Bronchial epithelial cell (primary cell): ENCODE measurements at places on chromosomes 5 and 9. TPM values are rescaled to one million over a fixed set of nuclear protein-coding genes. Genes with fewer than 3 reads are reported as not detected.

The OLFM1 gene
- 0.13 and 0.26 TPM in 2 replicates for total RNA-seq

The MIER3 gene
- total RNA-seq = 18.2 and 32.9 TPM in 2 replicates

The CANX gene
- total RNA-seq = 925 and 1,015 TPM in 2 replicates

The PCDHGA9 gene
- total RNA-seq = 0.53 and 1.5 TPM in 2 replicates

The ARRDC3 gene
- 70.3 and 125 TPM in 2 replicates for total RNA-seq

The GARIN3 gene
- not detected in 2 replicates for total RNA-seq

The ASS1 gene
- 396 and 415 TPM in 2 replicates for total RNA-seq

The SPATA31A6 gene
- not detected in 2 replicates for total RNA-seq

The TOR2A gene
- total RNA-seq = 1.8 and 4.6 TPM in 2 replicates

DNA sequence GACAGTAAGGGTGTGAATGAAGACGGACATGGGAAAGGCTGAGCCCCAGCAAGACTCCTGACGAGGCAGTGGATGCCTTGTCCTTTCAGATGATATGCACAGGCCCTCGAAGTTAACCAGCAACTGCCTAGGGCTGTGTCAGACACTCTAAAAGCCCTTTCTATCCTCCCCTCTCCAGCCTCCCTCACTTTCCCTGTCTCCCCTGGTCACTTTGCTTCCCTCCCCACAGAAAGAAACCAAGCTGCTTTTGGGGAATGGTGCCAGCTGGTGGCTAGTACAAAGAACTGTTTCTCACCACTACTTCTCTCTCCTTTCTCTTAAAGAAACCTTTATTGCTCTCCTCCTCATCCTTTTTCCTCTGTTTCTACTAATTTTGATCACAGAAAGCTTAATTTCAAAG, 21.4 kb downstream of the LHFPL2 start:
- DNase-seq = no peak

- DNase-seq = peak; percentile 24
These were observed 23.6 kb downstream of the TPD52L3 start for GRCh38 chr9:6351737-6352136.

DNA sequence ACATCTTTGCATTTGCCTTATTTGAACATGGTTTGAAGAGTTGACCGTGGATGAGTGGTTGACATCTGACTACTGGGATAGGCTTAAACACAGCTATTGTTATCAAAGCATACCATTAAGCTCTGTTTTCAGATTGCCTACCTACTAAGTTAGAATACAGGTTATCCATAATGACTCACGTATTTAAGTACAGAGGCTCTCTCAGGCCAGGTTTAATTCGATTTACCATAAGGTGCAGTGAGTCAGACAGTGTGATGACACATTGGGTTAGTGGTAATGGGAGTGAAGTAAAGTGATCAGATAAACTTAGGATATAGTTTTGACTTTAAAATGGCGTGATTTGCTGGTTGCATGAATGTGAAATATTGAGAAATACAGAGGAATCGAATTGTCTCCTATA, 732.0 kb upstream of the CTNND2 start:
- DNase-seq = peak; percentile 15

DNA sequence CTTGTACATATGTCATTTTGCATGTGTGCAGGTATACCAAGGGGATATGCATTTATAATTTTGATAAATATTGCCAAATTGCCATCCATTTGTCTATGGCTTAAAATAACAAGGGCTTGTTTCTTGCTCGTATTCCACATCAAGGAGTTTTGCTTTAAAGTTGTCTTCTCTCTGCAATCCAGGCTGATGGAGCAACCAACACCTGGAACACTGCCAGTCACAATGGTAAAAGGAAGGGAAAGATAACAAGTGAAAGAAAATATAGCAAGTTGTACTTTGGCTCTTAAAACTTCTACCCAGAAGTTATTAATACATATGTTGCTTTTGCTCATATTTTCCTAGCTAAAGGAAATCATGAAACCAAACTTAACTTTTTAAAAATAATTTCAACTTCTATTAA, 156.9 kb downstream of the UNC13B start:
- no peak for DNase-seq

GRCh38 chr9:7967851-7968250, 168.3 kb upstream of the DMAC1 start:
- DNase-seq = peak; percentile 79

DNA sequence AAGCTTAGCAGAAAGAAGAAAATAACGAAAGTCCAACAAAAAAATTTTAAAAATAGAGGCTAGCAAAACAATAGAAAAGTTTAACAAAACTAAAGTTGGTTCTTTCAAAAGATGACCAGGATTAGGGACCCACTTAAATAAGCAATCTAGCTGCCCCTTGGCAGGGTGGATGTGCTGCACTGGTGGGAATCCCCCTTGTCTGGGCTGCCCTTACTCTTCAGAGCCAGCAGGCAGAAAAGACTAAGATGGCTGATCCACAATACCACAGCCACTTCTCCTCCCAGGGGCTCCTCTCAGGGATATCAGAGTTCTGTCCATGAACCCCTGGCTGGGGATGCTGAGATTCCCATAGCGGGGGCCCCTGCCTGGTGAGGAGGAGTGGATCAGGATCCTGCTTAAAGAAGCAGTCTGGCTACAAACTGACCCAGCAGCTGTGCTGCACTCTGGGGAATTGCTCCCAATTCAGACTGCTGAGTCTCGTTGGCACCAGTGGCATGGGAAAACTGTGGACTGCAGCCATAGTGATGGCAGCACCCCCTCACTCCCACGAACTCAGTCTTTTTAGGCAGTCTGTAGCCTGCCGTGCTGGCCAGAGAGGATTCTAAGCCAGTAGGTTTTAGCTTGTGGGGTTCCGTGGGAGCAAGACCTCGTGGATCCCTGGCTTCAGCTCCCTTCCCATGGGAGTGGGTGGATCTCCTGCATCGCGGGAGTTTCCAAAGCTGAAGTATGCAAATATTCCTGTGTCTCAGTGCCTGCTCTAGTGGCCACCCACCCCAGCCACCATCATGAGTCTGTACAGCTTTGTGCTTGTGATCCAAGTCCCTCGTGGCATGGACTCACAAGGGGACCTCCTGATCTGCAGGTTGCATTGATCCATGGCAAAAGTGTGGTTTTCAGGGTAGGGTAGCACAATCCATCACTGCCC, 2.9 kb upstream of the INSL6 start:
- no peak for DNase-seq

GRCh38 chr5:12125895-12126294, 221.6 kb upstream of the CTNND2 start:
- no peak for DNase-seq

DNA sequence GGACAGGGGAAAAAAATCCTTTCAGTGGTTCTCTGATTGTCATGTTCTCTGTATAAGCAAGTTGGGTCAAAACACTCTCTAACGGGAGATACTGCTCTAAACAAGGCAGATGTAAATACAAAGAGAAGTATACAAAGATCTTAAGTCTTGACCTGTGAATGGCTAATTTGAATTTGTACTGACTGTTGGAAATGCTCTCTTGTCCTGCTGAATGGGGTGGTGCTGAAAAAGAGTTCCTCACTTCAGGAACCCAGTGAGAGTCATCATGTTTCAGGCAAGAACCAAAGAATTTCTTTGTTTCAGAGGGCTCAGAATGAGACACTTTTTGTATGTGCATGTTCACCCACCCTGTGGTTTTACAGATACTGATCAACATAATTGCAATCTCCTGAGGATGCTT, 461.0 kb downstream of the NR2F1-AS1 start:
- no peak for DNase-seq

DNA sequence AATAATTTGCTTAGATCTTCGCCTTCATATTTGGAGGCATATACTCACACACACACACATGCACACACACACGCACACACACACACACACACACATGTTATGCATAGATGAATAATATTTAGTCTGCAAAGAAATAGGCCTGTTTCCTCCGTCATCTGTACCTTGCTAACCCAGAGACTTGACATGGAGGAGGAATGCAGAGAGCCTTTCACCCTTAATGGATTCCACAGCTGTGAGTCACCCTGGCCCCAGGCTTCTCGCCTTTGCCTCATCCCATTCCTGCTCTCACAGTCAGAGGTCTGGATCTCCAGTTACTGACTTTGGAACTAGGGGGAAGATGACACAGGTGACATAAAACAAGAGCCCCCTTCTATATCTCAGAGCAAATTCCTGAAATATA, 29.7 kb downstream of the ZNF462 start:
- peak; percentile 97 for DNase-seq

GRCh38 chr5:9170026-9170425, 375.8 kb downstream of the SEMA5A start:
- DNase-seq = peak; percentile 39

DNA sequence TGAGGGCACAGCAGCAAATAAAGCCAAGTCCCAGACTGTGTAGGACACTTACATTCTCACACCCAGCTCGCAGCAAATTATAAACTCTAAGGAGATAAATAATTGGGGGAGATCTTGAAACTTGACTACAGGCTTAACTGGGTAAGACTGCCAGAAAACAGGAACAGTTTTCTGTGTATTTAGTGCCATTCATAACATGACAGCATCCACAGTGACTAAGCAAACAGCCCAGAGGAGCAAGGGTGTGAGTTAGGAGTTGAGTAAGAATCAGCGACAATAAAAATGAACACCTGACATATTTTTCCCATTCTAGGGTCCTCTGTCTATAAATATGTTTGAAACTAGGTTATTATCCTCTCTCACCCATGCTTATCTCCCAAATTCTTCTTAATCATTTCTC, 370.9 kb upstream of the WWC1 start:
- peak; percentile 72 for DNase-seq

GRCh38 chr5:88081877-88082276, 186.8 kb downstream of the TMEM161B start:
- DNase-seq = no peak

DNA sequence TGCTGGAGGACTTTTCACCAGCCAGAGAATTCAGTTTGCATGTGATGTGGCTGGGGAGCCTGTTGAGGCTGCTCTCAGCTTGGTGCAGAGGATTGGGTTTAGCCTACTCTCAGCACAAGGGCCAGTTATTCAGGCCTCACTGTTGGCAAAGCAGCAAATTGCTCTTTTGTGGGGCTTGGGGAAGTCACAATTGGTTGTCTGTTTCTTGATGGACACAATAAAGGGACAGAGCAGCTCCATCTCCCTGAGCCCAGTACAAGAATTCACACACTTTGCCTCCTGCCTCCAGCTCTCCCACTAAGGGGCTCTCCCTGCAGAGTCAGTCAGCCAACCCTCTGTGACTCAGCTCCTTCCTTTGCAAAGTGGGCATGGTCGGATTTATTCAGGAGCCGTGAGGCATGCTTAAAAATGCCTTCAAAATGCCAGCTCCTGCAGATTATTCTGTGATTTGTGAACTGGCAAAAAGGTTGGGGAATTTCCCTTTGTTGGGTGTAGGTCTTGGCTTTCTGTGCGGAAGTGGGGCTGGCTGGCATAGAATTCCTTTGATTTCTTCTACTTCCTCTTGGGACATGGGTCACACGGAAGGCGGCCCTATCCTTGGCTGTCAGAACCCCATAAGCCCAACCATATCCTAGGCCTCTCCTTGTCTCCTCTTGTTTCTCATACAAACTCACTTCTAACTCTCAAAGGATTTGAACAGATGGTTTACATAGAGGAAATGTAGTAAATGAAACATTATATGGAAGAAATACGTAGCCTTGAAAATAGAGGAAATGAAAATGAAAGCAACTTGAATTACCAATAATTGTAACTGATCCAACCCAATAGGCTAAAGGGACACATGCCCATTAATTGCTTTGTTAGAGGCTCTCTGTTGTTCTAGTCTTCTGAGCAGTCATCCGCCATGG, 118.7 kb upstream of the CD180 start:
- DNase-seq = peak; percentile 86

DNA sequence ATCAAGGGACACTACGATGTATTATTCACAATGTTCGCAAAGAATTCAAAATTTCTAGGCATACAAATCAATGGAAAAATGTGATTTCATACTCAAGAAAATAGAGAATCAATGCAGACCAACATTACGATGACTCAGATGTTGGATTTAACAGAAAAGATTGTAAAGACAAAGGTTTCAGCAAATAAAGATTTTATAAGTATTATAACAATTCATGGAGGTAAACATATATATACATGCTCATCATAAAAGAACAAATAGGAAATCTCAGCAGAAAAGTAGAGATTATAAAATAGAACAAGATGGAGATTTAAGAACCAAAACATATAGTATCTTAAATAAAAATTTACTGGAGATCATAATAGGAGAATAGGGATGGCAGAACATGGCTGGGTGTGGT, 93.4 kb upstream of the JAK2 start:
- DNase-seq = no peak

DNA sequence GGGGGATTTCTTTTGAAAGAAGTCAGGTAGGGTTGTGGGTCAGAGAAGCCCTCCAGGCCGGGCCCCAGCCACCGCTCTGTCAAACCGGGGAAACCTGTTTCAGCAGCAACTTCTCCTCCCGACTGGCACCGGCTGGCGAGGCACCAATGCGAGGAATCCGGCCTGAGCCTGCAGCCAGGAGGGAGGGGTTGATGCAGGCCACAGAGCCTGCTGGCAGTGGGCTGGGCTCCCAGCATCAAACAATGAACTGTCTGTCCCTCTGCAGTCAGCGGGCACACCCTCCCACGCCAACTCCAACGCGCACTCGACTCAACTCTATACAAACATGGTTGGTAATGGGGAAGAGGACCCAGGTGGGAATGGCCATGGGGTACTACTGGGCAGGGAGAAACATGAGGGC, 12.1 kb downstream of the PCDH1 start:
- DNase-seq = peak; percentile 75

DNA sequence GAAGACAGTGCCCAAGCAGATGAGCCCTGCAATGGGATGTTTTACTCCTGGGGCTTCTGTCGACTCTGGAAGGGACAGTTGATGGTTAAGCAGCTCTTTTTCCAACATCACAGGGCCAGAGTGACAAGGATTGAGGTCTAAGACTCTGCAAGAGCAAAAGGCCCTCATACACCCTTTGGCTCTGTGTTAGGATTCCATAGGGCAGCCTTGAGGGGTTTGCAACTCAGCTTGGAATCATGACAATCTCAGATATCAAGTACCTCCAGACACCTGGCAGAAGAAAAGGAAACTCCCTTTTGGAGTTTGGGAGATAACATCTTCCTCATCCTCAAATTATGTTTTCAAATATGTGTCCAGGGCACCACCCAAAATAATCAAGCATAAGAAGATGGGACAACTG, 205.7 kb downstream of the GNA14 start:
- no peak for DNase-seq

DNA sequence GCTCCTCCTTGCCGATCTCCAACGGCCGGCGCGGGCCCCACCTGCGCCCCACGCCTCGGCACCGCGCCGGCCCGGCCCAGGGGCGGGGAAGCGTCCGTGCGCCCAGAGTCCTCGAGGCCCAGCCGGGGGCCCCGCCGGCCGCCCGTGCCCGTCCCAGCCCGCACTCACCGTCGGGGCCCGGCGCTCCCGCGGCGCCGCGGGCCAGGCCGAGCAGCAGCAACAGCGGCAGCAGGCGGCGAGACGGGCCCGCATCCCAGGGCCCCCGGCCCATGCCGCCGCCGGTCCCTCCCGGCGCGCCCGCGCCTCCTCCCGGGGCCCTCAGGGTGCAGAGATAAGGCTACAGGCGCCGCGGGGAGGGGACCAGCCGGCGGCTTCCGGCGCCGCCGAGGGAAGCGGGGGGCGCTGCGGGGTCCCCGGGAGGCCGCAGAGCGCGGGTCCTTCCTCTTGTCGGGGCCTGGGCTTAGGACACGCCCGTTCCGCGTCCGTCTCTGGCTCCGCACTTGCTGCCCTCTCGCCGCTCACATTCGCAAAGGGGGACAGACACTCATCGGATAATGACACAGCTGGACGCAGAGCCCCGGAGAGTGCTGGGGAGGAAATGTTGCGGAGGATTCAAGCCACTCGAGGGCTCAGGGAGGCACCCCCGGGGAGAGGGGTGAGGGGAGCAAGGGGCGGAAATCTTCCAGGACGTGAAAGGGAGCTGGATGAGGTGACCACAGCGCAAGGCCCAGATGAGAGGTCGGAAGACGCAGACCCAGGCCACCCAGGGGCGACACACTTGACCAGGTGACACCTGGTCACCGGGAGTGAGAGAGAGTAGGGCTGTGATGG, at the start of gene SUSD1:
SUSD1 (minus strand) TSS at position 333 of the 831 bp plus-strand sequence; CDS start at position 271, 62 bp downstream.
- no peak for DNase-seq

GRCh38 chr5:117295941-117296340, 721.3 kb upstream of the SEMA6A start:
- DNase-seq = peak; percentile 74
